ENCODE measurements at places on chromosomes 3 and 15. TPM values are rescaled to one million over a fixed set of nuclear protein-coding genes. Genes with fewer than 3 reads are reported as not detected.

The MGA gene
- 60.0 TPM for total RNA-seq

GRCh38 chr3:44235604-44236484 is 5.8 kb upstream of the TOPAZ1 start:
- peak; percentile 78 for DNase-seq
- no peaks in the 10 kb centered on the region for H3K4me1 ChIP-seq
- H3K27me3 ChIP-seq, result no peaks in the 10 kb centered on the region
- H3K27ac ChIP-seq, result no peak overlapping the region
- no peaks in the 10 kb centered on the region for H3K36me3 ChIP-seq

The CMTM7 gene
- 7.1 TPM for total RNA-seq

GRCh38 chr3:64290161-64290560 is 64.9 kb upstream of the PRICKLE2 start:
- H3K4me3 ChIP-seq, result no peak overlapping the region
- H3K36me3 ChIP-seq, result no peaks in the 10 kb centered on the region
- DNase-seq, result no peak
- H3K4me1 ChIP-seq, result peaks cover 19% of the 10 kb centered on the region
- no peaks in the 10 kb centered on the region for H3K27me3 ChIP-seq
- H3K27ac ChIP-seq, result no peak overlapping the region

The CPNE4 gene
- total RNA-seq, result 0.33 TPM

DNA sequence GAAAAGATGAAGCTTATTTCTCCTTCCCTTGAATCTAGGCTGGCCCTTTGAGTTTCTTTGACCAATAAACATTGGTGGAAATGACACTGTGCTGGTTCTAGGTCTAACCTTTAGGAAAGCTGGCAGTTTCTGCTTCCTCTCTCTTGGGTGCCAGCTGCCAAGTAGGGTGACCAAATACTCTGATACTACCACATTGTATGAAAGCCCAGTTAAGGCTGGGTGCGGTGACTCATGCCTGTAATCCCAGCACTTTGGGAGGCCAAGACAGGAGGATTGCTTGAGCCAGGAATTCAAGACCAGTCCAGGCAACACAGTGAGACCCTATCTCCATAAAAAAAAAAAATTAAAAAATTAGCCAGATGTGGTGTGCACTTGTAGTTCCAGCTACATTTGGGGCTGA is 320.7 kb downstream of the ZNF621 start:
- H3K27me3 ChIP-seq, result no peaks in the 10 kb centered on the region
- no peak overlapping the region for H3K27ac ChIP-seq
- no peak for DNase-seq

GRCh38 chr15:38541026-38541425 is 23.6 kb downstream of the RASGRP1 start:
- no peak overlapping the region for H3K4me3 ChIP-seq
- H3K27ac ChIP-seq, result no peak overlapping the region
- H3K36me3 ChIP-seq, result no peaks in the 10 kb centered on the region
- no peak for DNase-seq
- peaks cover 5% of the 10 kb centered on the region for H3K4me1 ChIP-seq

DNA sequence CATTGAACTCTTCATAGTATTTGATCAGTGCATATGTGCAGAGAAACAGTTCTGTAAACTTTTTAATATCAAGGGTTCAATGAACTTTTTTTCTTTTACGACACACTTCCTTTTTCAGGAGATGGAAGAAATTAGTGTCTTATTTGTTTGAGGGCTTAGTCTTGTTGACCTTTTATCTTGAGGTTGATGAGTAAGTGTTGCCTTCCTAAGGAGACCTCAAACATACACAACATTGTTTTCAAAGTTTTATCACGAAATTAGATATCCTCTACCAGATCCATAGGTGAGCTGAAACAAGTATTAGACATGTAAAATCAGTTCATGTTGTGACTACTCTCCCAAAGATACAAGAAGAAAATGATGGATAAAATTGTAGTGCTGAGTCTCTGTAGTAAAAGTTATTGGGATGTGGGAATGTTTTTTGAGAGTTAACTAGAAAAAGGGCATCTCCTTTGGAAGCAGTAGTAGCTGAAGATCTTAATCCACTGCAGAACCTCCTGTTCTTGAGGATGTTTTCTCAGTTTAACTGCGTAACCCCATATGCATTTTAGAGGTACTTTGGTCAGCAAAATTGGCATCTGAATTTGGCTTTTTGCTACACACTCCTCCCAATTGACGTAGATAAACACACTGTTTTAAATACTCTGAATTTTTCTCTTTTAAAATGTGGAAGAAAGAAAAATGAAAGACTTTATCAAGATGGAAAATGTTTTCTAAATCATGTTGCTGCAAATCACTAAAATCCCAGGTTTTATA is 116.8 kb downstream of the GALK2 start:
- DNase-seq, result no peak
- H3K27me3 ChIP-seq, result no peaks in the 10 kb centered on the region
- no peak overlapping the region for H3K4me3 ChIP-seq
- no peaks in the 10 kb centered on the region for H3K36me3 ChIP-seq
- H3K4me1 ChIP-seq, result no peaks in the 10 kb centered on the region
- H3K27ac ChIP-seq, result no peak overlapping the region

DNA sequence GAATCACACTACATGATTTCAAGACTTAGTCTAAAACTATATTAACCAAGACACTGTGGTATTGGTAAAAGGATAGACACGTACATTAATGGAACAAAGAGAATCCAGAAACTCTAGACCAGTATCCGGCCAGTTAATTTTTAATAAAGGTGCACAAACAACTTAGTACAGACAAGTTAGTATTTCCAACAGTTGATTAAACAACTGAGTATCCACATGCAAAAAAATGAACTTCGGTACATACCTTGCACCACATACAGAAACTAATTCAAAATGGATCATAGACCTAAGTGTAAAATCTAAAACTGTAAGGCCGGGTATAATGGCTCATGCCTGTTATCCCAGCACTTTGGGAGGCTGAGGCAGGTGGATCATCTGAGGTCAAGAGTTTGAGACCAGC is 46.6 kb upstream of the DUSP7 start:
- H3K27ac ChIP-seq, result no peak overlapping the region
- no peak for DNase-seq
- no peaks in the 10 kb centered on the region for H3K4me1 ChIP-seq

GRCh38 chr15:68574046-68574445 is 4.7 kb upstream of the CORO2B start:
- H3K4me1 ChIP-seq, result peaks cover 14% of the 10 kb centered on the region
- peaks cover 46% of the 10 kb centered on the region for H3K27me3 ChIP-seq
- H3K4me3 ChIP-seq, result no peak overlapping the region
- H3K27ac ChIP-seq, result no peak overlapping the region
- no peaks in the 10 kb centered on the region for H3K36me3 ChIP-seq
- DNase-seq, result no peak

The GAP43 gene
- total RNA-seq, result 7.2 TPM

DNA sequence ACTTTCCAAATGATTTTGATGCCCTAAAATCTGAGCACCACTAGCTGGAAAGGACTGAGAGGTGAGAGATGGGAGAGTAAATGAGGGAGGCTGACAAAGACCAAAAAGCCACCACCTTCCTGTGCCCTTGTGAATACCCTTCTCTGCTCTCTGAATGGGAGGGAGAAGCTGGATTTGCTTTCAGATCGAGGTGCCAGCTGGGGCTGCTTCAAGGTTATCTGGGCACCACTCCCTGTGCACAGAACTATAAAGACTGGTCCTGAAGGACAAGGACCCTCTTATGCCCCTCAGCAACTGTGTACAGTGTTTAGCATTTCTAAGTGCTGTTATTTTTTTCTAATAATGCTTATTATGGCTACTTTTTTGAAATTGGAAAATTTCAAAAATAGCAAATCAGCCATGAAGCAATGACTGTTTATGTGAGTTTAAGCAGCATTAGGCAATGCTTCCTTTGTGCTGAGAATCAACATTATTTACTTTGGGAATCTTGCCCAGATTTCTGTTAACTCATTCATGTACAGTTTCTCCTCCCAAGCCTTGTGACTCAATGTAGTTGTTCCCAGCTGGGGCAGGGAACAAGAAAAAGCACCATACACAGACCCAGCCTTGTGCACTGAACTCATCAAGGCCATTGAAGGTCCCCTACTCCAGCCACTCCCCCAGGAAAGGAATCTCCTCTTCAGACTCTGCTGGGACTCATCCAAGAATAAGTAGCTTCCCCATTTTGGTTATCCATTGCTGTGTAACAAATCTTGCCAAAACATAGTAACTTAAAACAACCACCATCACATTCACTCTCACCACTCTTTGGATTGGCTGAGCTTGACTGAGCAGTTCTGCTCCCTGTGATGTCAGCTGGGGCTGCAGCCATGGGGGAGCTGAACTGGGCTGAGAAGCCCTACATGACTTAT is 37.3 kb upstream of the CDV3 start:
- H3K4me3 ChIP-seq, result no peak overlapping the region
- no peak for DNase-seq
- no peaks in the 10 kb centered on the region for H3K27me3 ChIP-seq
- peaks cover 11% of the 10 kb centered on the region for H3K4me1 ChIP-seq

The SLITRK3 gene
- 12.5 TPM for total RNA-seq

- no peak overlapping the region for H3K4me3 ChIP-seq
- H3K4me1 ChIP-seq, result no peaks in the 10 kb centered on the region
- no peaks in the 10 kb centered on the region for H3K27me3 ChIP-seq
- no peaks in the 10 kb centered on the region for H3K36me3 ChIP-seq
Observed at GRCh38 chr3:160707187-160707794, 30.3 kb downstream of the ARL14 start.

DNA sequence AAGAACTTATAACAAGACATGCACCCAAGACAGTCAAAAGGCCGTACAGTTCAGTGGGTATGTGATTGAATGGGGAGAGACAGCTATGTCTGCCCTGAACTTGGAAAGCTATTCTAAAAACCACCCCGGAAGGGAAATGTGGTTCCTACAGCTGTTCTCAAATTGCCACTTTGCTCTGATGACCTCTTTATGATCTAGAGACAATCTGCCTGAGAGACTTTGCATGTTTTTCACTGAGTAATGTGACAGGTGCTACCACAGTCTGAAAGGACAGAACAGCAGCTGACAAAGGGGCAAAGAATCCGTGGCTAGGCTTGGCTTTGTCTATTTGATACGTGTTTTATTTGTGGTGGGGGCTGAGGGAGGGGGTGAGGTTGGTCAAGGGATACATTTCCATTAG is 148.3 kb upstream of the NPHP3 start:
- no peaks in the 10 kb centered on the region for H3K27me3 ChIP-seq
- no peaks in the 10 kb centered on the region for H3K36me3 ChIP-seq
- H3K27ac ChIP-seq, result no peak overlapping the region
- no peak overlapping the region for H3K4me3 ChIP-seq
- no peak for DNase-seq

The CD86 gene
- 5.8 TPM for total RNA-seq

DNA sequence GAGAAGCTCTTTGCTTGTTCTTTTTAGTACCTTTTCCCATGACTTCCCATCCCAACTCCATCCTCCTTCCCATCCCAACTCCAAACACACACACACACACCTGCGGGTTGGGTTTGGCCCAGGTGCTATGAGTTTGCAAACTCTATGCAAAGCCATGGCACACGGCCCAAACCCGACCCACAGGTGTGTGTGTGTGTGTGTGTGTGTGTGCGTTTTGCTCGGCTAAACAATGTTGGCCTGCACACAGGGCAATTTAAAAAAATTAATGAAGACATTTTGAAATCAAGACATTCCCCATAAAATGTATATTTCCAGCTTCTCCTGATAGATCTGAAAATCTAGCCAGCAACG is 103.7 kb upstream of the TLE3 start:
- peak overlapping the region; percentile 70 for H3K27ac ChIP-seq
- H3K4me1 ChIP-seq, result peaks cover 36% of the 10 kb centered on the region
- H3K4me3 ChIP-seq, result no peak overlapping the region
- no peaks in the 10 kb centered on the region for H3K36me3 ChIP-seq

- no peaks in the 10 kb centered on the region for H3K36me3 ChIP-seq
- H3K4me3 ChIP-seq, result no peak overlapping the region
- H3K27ac ChIP-seq, result no peak overlapping the region
- DNase-seq, result no peak
- no peaks in the 10 kb centered on the region for H3K27me3 ChIP-seq
- peaks cover 8% of the 10 kb centered on the region for H3K4me1 ChIP-seq
Observed at GRCh38 chr3:186340204-186340603, 21.8 kb downstream of the DGKG start.

GRCh38 chr3:85475346-85475745 is 516.6 kb downstream of the CADM2 start:
- H3K27me3 ChIP-seq, result no peaks in the 10 kb centered on the region
- H3K4me1 ChIP-seq, result no peaks in the 10 kb centered on the region
- no peak for DNase-seq
- H3K36me3 ChIP-seq, result no peaks in the 10 kb centered on the region
- H3K4me3 ChIP-seq, result no peak overlapping the region

DNA sequence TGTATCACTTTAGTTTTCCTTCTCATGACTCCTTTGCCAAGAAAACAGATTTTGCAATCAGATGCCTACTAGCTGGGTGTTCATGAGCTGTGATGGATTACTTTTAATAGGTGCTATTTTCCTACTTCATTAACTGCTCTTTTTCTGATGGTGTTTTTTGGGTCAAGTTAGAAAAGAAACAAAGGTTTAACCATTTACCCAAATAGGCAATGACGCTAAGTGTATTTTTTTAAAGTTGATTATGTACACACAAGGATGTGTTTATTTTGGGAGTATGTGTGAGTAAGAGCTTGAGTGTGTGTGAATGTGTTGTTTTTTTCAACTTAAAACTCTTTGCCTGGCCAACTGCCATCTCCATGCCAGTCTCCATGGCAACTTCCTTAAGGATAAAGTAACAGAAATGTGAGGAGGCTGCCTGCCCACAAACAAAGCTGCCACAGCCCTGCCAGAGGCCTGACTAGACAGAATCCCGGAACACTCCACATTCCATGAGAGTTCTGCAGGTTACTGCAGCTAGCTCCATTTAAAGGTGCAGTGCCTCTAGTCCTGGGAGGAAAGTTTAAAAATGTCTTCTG is 215.6 kb upstream of the RBMS3 start:
- no peak overlapping the region for H3K4me3 ChIP-seq
- H3K4me1 ChIP-seq, result peaks cover 30% of the 10 kb centered on the region
- peak overlapping the region; percentile 58 for H3K27ac ChIP-seq
- DNase-seq, result peak; percentile 75
- H3K27me3 ChIP-seq, result no peaks in the 10 kb centered on the region

- H3K27ac ChIP-seq, result no peak overlapping the region
- DNase-seq, result no peak
- no peaks in the 10 kb centered on the region for H3K27me3 ChIP-seq
Observed at GRCh38 chr3:1346386-1346785, 253.6 kb downstream of the CNTN6 start.

The PPP2R3A gene
- 49.0 TPM for total RNA-seq

The MEX3B gene
- total RNA-seq, result 4.3 TPM

The COX17 gene
- 19.0 TPM for total RNA-seq

GRCh38 chr3:157156837-157157635 is 2.9 kb downstream of the CCNL1 start:
- H3K4me3 ChIP-seq, result peak overlapping the region; percentile 99
- no peaks in the 10 kb centered on the region for H3K27me3 ChIP-seq
- peak overlapping the region; percentile 100 for H3K27ac ChIP-seq
- H3K4me1 ChIP-seq, result peaks cover 63% of the 10 kb centered on the region
- peaks cover 67% of the 10 kb centered on the region for H3K36me3 ChIP-seq
